ENCODE measurements at places on chromosomes 3 and 15.

DNA sequence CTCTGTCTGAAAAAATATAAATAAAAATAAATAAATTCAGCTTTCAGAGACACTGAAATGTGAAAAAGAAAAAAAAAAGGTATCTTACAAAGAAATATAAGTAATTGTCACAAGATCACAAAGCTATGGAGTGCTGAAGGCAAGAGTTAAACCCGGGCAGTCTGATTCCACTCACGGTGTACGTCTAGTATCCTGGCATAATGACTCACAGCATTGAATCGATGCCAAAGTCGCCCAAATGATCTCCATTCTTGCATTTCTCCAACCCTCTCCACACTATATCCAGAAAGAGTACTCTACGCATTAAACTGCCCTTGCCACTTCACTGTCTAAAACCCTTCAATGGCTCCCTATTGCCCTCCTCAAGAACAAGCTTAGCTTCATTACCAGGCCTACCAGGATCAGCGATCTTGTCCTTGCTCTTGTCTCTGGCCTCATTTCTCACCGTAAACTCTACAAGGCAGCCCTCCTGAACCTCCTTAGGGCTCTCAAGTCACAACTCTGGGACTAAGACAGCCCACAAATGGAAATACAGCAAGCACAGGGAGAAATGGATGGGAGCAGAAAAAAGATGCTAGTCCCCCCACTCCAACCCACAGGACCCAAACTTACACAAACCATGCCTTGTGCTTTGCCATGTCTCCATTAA is 7.7 kb downstream of the SUCLG2 start:
- peak; percentile 75 for DNase-seq

- no peak for DNase-seq
These were observed 49.1 kb downstream of the FBN1 start for GRCh38 chr15:48596415-48596814.

DNA sequence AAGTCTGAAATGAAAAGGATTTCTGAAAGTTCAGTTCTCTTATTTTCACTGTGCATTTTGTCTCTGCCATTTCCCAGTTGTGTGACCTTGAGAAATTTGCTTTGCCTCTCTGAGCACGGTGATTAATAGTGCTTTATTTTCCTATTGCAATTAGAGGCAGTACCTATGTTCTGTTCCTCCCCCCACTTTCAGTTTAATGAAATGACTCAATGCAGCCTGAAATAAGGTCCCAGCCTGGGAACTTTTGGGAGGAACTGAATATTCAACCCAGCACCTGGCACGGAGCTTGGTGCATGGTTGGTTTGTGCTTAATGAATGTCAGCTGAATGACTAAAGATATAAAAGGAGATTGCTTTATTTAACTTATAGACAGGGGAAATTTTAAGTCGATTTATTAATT is 352.6 kb downstream of the PDCD6IP start:
- no peak for DNase-seq

- DNase-seq = no peak
These were observed 4.3 kb upstream of the STRA6 start for GRCh38 chr15:74206801-74207281.

DNA sequence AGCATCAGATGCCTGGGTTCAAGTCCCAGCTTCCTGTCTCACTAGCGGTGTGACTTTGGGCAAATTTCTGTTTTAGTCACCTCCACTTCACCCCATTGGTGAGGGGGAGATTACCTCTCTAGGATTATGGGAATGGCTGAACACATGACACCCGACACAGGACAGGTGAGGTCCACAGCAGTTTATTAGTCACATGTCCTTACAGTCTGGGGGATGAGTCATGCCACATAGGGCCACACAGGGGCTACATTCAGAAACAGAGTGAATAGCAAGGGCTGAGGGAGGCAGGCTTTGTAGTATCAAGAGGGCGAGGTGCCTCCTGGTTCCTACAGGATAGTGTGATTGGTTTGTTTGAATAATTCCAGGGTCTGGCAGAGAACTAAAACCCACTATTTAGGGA is 15.2 kb upstream of the ITGA11 start:
- DNase-seq = no peak

DNA sequence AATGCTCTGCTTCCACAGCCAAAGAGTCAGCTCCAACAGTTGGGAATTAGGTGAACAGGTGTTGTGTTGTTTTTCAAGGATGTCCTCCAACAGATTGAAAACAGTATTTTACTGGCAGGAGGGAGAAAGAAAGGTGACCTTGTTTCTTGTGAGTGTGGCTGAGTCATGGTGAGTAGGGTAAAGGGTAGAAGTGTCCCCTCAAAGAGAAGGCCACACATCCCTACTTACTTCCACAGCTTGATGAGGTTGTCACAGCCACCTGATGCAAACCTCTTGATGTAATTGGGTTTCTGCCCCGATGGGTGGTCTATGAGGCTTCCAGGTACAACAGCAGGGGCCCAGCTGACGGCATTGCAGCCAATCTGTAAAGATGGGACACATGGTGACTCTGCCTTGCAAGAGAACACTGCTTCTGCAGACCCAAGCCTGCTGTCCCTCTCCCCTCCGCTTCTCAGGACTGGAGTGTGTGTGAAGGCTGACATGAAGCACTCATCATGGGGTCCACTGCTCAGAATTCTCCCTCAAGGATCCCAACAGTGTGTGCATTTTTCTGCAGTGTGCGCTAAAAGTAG is 12.7 kb upstream of the GHRL start:
- DNase-seq = no peak

DNA sequence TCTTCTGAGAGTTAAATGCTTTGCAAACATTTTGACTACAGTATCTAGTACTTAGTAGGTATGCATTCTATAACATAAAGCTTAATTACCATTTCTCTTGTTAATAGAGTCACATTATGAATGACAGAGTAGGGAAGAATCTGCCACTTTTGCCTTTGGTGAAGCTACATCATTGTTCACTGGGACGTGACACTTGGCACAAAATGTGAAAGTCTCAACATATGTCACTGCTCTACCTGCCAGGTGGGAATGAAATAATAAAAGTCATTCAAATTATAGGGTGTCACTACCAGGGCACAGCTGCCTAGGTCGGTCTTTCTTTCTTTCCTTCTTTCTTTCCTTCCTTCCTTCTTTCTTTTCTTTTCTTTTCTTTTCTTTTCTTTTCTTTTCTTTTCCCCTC is 17.6 kb downstream of the GPR87 start:
- DNase-seq = no peak

DNA sequence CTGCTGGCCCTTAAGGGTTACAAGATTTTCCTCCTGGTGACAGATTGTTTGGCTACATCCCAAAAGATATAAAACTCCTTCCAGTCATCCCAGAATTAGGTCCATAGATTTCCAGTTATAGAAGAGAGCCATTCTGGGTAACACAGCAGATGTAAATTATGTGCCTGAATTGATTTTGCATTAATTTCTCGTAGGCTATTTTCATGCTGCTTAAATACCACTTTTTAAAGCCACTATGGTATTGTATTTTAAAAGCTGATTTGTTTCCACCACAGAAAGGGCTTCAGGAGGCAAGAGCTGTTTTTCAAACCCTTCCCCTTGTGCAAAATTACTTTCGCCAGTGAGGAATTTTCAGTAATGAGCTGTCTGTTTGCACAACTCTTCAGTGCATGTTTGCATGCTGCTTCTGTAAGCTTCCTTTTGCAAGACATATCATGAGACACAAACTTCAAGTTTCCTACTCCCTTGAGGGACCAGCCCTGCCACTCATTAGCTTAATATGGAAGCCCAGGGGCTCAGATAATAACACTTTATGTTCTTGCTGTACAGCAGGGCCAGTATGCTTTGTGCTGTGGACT is 105.4 kb upstream of the TNIK start:
- DNase-seq = no peak

DNA sequence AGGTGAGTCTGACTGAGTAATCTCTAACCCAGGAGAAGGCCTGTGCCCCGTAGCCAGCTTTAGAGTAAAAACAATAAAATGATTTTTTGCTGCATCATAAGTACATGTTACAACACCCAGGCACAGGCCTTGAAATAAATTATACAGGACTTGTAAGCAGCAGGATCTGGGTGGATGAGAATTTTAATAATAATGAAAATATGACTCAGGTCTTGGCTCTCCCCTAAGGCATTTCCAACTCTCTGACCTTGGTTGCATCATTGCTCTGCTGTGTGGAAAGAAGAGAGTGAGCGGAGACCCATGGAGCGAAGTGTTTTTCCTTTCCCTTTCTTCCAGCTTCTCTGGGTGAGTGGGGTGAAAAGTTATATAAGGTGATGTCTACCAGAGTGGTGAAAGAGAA is 44.6 kb downstream of the EOMES start:
- peak; percentile 67 for DNase-seq

GRCh38 chr15:88810446-88810845 is 7.2 kb downstream of the ACAN start:
- peak; percentile 34 for DNase-seq

DNA sequence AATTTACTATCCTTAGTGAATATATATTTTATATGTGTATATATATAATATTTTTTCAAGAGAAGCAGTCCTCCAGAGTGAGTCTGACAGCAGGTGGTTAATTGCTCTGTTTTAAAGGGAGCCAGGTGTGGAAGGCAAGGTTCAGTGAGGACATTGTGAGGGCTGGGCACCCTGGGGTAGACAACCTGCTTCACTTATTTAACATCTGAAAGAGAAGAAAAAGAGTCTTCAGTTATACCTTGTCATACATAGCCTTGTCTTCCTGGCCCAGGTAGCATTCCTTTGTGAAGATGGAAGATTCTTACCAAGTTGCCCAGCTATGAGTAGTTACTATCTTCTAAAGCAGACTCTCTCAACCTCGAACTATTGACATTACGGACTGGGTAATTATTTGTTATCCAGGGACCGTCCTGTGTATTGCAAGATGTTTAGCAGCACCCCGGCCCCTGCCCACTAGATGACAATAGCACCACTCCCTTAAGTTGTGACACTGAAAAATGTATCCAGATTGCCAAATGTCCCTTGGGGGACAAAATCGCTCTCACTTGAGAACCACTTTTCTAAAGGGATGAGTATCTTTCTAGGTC is 336.0 kb upstream of the TRIM42 start:
- no peak for DNase-seq

- peak; percentile 61 for DNase-seq
These were observed 56.9 kb downstream of the ABHD5 start for GRCh38 chr3:43747641-43748040.

- no peak for DNase-seq
These were observed 16.3 kb downstream of the ISG20 start for GRCh38 chr15:88655103-88655553.

GRCh38 chr3:98010194-98010882 is 24.8 kb downstream of the GABRR3 start:
- DNase-seq = no peak

DNA sequence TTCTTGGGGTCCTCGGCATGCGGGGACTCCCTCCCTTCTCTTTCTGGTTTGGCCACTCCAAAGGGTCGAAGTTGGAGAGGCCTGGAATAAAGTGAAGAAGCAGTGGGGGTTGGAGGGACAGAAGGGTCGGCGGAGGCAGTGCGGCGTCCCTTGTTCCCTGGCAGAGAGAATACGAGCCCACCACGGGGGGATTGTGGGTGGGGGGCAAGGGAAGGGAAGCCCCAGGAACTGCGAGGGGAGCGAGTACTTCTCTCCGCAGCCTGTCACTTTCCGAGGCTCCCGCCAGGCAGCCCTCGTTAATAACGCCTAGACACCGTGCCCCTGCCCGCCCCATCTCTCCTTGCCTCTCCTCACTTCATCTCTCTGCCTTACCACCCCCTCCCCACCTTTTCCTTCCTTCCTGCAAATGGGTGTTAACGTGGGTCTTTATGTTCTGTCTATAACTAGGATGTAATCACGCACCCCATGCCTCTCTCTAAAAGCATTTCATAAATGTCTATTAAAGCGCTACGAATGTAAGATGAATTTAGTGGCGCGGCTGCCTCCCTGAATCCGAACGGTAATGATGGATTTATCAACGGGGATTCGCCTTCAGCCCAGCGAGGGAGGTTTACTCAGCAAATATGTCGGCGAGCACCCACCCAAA is 13.7 kb downstream of the NR2F2 start:
- no peak for DNase-seq

DNA sequence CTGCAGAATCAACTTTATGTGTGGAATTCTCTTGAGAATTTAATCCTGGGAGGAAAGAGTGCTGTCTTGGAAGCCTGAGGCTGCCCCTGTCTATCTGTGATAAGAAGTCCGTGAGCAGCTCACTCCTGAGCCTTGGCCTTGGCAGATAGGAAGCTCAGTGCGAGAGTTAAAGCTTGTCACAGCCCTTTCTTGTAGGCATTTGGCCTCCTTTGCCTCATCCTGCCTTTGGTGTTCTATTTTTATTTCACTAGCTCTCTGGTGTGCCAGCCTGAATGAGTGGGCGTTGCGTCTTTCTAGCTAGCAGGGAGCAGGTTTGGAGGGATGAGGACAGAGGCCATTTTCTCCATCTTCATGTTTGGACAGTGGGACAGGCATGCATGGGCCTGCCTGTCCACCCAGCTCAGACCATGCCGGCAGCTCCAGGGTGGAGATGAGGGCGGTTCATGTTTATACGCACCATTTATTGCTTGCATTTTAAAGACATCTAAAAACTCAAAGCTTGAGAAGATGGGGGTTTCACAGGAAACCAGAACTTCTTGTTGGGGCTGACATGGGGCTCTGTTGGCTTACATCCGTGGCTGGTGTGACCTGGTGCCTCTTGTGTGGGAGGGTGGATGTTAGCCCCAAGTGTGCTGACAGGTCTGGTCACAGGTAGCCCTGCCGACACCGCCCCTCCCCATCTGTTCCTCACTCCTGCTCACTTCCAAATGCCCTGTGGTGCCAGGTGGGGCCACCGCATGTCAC is 29.8 kb downstream of the IRAK2 start:
- DNase-seq = no peak

DNA sequence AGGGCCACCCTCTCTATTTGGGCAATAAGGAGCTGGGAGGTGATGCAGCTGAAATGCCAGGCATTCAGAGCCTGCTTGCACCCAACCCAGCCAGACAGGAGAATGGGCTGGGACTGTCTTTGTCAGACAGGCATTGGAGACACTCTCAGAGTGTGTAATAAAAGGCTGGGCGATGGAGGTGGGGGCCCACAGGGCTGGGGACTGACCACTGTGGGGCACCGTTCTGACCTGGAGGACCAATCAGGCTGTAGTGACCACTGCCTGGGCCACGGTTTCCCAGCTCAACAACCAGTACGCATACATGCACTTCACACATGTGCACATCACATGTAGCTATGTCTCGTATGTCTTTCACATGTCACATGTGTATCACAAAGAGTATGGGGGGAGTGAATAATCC is 5.7 kb upstream of the IGDCC3 start:
- DNase-seq = no peak

- no peak for DNase-seq
These were observed 41.9 kb upstream of the TRA2B start for GRCh38 chr3:185979721-185980121.

- peak; percentile 70 for DNase-seq
These were observed 238.0 kb upstream of the EOMES start for GRCh38 chr3:27960133-27960532.

DNA sequence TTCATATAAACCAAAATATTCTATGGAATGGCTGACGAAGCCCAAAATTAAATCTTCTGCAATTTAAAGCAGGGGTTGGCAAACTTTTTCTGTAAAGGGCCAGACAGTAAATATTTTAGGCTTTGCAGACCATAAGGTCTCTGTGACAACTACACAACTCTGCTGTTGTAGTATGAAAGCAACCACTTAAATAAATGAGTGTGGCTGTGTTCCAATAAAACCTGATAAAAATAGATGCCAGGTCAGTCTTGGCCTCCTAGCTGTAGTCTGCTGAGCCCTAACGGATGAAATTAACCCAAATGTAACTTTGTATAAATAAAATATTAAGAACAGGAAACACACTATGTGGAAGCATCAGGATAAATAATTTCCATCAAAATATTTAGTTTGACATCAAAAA is 104.2 kb downstream of the FBXL22 start:
- DNase-seq = no peak

GRCh38 chr15:56871185-56871584 is 47.3 kb upstream of the TCF12 start:
- DNase-seq = peak; percentile 87

- no peak for DNase-seq
These were observed 1.4 kb downstream of the PTH1R start for GRCh38 chr3:46878781-46879436.
